ENCODE measurements at places on chromosomes 5 and 9.

DNA sequence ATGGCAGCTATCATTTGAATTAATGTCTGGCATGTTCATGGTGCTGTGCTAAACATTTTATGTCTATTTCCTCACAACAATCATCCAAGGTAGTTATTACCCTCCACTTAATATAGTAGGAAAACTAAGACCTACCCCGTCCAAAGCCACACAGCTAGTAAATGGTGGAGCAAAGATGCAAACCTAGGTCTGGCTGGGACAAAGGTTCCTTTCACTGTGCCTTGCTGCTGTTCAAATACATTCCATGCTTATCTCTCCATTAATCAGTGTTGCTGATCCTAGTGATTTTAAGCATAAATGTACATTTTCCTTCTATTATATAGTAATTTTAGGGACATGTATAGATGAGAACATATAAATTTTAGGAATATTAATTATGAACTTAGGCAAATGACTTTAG lies 38.7 kb downstream of the CCDC125 start:
- DNase-seq: no peak

- peak; percentile 82 for DNase-seq
These were observed 1.3 kb downstream of the GADD45G start for GRCh38 chr9:89606049-89606623.

- no peak for DNase-seq
These were observed 232.0 kb downstream of the CHSY3 start for GRCh38 chr5:130136300-130136699.

GRCh38 chr9:115164511-115164974 lies 46.6 kb upstream of the TNC start:
- peak; percentile 30 for DNase-seq

DNA sequence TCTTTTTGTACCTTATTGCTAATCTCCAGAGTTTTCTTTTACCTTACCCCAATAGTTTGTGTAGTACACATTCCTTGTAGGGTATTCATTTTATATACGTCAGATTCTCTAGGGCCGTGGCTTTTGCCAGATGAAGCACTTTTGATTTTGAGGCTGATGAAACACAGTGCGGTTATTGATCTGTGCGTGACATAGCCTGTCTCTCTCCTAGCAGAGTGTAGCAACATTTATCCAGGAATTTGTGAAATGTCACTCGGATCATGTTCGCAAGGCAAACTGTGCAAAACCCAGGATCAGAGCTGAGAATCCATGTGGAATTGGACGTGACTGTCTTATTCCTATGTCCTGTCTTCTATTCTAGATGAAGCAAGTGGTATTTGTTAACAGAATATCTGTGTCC lies 142.0 kb upstream of the SH3GL2 start:
- DNase-seq: no peak

DNA sequence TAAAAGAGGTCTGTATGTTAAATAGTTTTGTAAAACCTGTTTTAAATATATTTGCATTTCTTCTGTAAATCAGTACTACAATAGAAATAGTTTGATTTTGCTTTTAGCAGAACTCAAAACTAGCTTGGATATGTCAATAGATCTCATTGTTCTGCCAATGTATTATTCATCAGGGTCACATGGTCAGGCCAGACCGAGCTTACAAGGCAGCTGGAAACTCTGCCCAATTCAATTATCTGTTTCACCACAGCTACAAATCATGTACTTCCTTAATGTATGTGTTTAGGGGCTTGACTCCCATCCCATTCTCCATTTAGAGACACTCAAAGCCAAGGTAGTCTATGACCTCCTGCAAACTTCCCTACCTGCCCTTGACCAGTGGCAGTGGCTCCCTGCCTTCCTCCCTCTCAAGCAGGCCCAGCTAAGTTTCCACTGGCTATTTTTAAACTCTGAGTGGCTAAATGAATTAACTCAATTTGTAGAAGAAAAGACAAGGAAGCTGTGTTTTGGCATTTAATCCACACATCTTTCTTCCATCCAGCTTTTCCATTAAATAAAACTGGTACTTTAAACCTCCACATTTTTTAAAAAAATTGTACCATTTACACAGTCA lies 46.4 kb upstream of the SELENOP start:
- no peak for DNase-seq

DNA sequence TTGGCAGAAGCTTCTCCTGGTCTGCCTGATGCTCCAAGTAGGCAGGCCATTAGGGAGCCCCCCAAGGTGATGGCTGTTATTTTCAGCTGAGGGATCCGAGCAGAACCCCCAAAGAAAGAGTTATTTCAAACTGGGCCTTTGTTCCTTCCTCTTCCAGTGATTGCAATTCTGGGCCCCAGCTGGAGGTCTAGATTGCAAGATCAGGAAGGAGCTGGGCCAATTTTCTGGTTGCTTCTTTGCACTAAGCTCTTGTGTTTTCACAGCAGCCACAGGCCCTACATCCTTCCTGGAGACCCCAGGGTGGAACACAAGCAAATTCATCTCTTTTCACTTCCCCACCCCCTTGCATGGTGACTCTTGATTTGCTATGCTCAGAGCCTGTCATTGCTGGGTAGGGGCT lies 215.0 kb downstream of the SEMA6A start:
- no peak for DNase-seq

GRCh38 chr5:150192462-150192861 lies 2.6 kb downstream of the SLC6A7 start:
- no peak for DNase-seq

- DNase-seq: no peak
These were observed 352.7 kb downstream of the ZNF608 start for GRCh38 chr5:124393584-124394379.

- DNase-seq: no peak
These were observed 39.2 kb upstream of the EQTN start for GRCh38 chr9:27336126-27336525.

- no peak for DNase-seq
These were observed 24.0 kb downstream of the OR1J1 start for GRCh38 chr9:122453677-122454135.

DNA sequence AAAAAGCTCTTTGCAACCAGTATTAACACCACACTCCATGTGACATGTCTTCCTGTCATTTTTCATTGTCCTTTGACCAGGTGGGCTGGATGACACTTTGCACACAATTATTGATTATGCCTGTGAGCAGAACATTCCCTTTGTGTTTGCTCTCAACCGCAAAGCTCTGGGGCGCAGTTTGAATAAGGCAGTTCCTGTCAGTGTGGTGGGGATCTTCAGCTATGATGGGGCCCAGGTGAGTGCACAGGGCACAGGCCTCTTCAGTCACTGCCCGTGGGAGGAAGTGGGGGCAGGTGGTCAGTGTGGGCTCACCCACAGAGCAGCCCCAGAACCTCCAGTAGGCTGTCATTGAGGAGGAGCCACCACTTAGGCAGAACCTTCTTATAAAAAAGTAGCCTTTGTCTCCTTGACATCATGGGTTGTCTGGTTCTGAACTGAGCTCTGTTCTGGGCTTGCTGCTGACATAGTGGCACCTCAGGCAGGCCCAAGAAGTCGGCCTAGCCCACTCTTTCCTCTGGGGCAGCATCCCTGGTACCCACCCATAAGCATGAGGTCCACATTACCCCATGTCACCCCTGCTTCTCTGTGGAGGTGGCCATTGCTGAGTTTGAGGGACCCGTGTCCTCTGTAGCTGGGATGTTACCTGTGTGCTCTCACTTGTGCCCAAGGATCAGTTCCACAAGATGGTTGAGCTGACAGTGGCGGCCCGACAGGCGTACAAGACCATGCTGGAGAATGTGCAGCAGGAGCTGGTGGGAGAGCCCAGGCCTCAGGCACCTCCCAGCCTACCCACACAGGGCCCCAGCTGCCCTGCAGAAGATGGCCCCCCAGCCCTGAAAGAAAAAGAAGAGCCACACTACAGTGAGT lies 39.3 kb downstream of the SECISBP2 start:
- DNase-seq: peak; percentile 10

GRCh38 chr9:14006386-14007187 lies 307.4 kb downstream of the NFIB start:
- DNase-seq: peak; percentile 15

DNA sequence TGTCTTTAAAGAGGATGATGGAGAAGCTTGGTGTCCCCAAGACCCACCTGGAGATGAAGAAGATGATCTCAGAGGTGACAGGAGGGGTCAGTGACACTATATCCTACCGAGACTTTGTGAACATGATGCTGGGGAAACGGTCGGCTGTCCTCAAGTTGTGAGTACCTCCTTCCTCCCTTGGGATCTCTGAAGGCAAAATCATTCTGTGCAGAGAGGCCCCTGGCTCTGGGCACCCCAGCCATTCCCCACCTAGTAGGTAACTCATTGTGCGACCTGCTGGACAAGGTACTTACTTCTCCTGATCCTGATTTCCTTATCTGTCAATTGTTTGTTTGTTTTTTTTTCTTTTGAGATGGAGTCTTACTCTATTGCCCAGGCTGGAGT lies 7.6 kb upstream of the NUP214 start:
- no peak for DNase-seq

DNA sequence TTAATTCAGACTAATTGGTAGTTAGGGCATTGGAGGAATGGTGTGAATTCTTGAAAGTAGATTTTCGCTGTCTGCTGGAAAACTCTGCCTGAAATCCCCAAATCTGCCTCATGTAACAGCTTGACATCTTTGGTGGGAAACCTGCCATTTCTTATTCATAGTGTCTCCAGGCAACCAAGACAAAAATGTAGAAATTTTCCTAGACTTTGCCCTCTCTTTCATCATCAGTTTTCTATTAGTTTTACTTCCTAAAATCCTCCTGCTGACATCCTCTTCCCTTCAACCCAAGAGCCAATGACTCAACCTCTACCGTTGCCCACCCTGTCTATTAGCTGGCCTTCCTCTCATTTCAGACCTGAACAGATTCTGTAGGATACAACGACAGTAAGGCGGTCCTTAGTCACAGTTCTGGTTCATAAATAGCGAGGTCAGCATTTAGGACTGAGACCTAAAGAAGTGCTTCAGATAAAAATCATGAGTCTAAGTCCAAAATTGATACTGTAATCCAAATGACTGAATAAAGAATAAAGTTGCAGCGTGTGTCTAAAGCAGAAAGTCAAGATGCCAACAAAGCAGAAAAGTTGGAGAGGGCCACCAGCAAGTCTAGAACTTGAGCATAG lies 133.9 kb downstream of the MUSK start:
- DNase-seq: no peak

DNA sequence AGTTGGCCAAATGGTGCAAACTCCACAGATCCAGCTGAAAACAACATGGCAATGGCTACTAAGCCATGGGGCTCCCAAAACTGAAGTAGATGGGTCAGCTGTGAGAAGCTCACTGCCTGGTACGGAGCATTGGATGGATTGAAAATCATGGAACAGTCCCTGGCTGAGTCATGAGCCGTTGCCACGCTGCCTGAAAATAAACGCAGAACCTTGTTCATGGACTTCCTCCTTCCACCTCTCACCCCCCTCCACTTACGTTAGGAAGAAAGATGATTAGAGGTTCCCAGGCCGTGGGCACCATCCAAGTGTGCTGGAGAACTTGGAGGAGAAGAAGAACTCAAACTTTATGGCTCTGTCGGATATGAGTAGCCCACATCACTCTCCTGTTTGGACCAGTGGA lies 6.8 kb upstream of the DIPK1B start:
- DNase-seq: no peak

DNA sequence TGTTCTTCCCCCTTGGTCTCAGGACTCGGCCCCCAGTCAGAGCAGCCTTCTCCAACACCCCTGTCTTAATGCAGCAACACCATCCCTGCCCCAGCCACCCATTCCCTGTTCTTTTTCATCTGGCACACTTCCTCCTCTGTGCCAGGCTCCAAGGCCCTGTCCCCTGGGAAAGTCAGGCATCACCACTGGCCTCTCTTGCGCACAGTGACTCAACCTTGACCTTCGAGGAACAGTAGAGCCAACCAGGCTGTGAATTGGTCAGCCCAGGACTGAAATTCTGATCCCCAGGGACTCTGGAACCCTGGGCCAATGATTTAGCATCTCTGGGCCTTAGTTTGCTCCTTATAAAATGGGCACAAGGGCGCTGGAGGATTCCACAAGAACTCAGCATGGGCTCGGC lies 10.5 kb upstream of the RALGDS start:
- no peak for DNase-seq

GRCh38 chr5:152994033-152994680 lies 496.3 kb upstream of the GRIA1 start:
- no peak for DNase-seq

- DNase-seq: peak; percentile 43
These were observed 909 bp downstream of the NDFIP1 start for GRCh38 chr5:142109331-142110045.

DNA sequence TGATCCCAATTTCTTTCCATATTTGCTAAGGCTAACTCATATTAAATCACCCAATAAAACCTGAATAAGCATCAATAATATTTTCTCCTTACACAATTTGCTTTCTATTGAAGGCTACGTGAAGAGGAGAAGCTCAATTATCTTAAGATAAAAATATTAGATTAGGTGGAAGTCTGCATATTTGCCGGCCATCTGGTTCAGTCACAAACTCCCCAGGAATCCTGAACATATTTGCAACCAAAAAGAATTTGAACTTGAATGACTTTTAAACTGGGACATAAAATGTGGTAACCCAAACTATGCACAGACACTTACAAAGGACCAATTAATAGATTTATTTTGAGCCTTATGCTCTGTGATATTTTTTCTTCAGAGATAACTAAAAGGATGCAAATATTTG lies 92.3 kb downstream of the HAPLN1 start:
- DNase-seq: no peak

DNA sequence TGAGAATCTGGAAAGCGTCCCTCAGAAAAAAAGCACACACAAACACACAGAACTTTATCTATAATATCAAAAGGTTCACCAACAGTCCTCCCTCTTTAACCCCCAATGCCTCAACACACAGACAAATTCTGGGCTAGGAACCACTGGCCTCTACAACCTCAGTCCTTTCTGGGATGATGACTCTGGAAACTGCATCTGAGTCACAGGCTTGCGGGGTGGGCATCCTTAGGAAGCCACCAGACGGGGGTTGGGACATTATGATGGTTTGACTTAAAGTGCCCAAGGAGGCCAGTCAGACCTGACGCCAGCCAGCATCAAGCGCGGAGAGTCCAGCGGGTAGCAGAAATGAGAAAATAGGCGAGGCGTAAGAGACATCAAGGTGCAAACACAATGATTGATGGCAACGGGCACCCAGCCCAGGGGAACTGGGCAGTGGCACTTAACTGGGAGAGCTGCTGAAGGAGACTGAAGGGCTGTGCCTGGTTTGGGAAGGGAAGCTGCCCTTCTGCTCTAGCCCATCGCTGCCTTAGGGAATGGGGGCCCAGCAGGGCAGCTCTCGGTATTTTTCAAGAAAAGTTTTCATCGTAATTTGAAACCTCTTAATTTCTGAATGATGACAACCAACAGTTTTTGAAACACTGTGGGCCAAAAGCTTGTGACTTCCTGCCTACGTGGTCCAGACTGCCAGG lies 20.7 kb downstream of the SPRY4 start:
- no peak for DNase-seq

- no peak for DNase-seq
These were observed 50.2 kb upstream of the ACTBL2 start for GRCh38 chr5:57532513-57533497.

GRCh38 chr9:83440641-83441040 lies 97.6 kb downstream of the FRMD3 start:
- no peak for DNase-seq
